ENCODE measurements at places on chromosomes 1 and 21.

DNA sequence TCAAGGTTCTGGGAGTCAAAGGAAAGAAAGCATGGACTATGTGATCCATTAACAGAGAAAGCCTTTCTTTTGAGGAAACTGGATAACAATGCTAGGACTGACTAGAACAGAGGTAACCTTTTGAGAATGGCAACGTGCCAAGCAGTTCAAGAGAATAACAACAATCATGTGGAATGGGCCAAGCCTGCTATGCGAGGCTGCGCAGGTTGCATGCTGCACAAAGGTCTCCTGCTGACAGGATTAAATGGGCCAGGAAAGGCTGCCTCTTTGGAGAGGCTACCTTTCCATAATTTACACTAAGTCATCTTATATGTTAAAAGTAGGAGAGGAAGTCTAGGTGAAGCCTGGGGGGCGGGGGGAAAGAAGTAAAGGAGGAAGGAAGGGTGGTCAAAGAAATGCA lies 5.8 kb downstream of the PCNX2 start:
- DNase-seq, result no peak

- DNase-seq, result no peak
Observed at GRCh38 chr1:202146279-202146678, 1.7 kb upstream of the ARL8A start.

GRCh38 chr1:229381234-229381633 lies 38.4 kb upstream of the CCSAP start:
- peak; percentile 28 for DNase-seq

GRCh38 chr21:45082736-45083135 lies 8.4 kb downstream of the ADARB1 start:
- DNase-seq, result no peak

- no peak for DNase-seq
Observed at GRCh38 chr1:168512864-168513595, 30.8 kb downstream of the XCL2 start.

DNA sequence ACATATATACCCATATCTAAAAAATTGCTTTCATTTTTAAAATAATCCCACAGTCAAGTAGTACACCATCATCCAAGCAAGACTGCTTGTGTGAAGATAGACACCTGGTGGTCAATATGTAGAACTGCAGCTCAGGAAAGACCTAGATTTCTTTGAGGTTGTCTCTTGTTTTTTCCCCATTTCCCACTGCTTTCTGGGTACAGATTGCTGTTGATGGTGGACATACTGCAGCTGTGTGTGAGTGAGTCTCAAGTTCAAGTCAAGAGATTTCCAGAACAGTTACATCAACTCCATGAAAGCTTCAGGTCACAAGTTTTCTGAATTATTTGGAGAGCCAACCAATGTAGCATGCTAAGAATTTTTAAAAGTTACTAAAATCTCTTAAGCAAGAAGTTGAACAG lies 306.4 kb downstream of the DUSP10 start:
- DNase-seq, result peak; percentile 57

Data from Caki2 (cell line).